Spinal cord (tissue), 10 donors: ENCODE measurements at places on chromosomes 3 and 15. TPM values are rescaled to one million over a fixed set of nuclear protein-coding genes. Genes with fewer than 3 reads are reported as not detected.
A peak's percentile ranks its signal among the peaks of the same experiment; 100 is the strongest.

The EXD1 gene
- not detected for total RNA-seq

The TEX9 gene
- 22.4 TPM for total RNA-seq

The CLDN11 gene
- 328 TPM for total RNA-seq

The RBP2 gene
- not detected for total RNA-seq

The GPR149 gene
- 12.7 TPM for total RNA-seq

The STX19 gene
- total RNA-seq = 0.20 TPM

The PPARG gene
- 3.9 TPM for total RNA-seq

The PCOLCE2 gene
- total RNA-seq = 6.8 TPM

The EIF2A gene
- total RNA-seq = 85.0 TPM

The CCDC54 gene
- not detected for total RNA-seq

GRCh38 chr3:169923189-169923588 lies 11.8 kb downstream of the SAMD7 start:
- no peaks in the 10 kb centered on the region for H3K36me3 ChIP-seq
- H3K4me1 ChIP-seq = no peaks in the 10 kb centered on the region
- peak; percentile 37 for DNase-seq
- H3K4me3 ChIP-seq = no peak overlapping the region

DNA sequence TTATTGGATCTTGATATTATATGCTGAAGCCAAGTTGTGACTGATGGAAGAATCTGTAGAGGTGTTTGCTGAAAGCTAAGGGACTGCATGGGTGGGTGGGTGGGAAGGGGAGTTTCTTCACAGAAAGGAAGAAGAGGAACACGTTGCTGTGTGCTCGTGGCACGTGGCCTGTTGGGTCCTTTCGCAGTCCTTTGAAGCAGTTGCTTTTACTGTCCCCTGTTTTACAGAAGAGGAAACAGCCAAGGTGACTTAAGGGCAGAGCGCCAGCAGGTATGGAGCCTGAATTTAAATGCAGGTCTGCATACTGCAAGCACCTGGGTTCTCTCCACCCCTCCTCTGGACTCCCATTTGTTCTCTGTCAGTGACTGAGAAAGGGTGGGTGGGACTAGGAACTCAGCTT lies 59.4 kb upstream of the PRR23C start:
- no peak for DNase-seq
- no peak overlapping the region for H3K27ac ChIP-seq
- no peak overlapping the region for H3K4me3 ChIP-seq
- no peaks in the 10 kb centered on the region for H3K27me3 ChIP-seq
- no peaks in the 10 kb centered on the region for H3K36me3 ChIP-seq

DNA sequence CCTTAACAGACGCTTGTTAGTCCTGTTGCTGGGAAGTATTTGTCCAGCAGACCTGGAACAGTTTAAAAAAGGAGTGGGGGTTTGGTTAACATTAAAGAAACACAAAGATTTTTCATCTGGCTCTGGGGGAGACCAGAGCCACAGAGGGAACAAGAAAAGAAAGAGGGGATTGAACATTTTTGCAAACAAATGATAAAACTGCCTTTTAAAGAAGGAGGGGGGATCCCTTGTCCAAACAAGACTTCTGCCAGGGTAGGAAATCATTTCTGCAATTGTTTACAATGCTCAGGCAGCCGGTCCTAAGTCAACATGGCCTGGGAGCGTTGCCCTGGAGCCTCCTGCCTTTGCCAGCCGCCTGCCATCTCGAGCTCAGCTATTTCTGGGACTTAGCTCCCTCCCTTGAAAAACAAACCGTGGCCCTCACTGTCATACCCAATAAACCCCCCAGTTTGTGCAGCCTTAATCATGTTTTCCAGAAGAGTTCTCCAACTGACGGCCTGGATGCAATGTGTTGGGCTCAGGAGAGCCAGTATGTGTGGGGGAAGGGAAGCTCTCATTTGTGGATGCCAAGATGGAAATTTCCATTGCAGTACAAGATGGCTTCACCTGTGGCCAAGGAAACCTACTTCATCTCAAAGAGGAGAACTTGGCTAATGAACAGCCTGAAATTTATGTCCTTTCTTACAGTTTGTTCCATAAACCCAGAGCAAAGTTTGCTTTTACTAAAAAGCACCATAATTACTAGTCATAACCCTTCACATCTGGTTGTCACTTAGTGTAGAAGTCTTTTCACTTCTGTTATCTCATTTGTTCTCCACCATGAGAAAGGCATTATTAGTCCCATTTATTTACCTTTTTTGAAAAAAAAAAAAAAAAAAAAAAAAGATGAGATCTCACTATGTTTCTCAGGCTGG lies 75.9 kb upstream of the RNU6-1 start:
- H3K27me3 ChIP-seq = no peaks in the 10 kb centered on the region
- H3K27ac ChIP-seq = peak overlapping the region; percentile 91
- H3K4me3 ChIP-seq = no peak overlapping the region
- H3K4me1 ChIP-seq = peaks cover 17% of the 10 kb centered on the region
- H3K36me3 ChIP-seq = no peaks in the 10 kb centered on the region

- no peaks in the 10 kb centered on the region for H3K27me3 ChIP-seq
- DNase-seq = peak; percentile 93
- no peaks in the 10 kb centered on the region for H3K36me3 ChIP-seq
- no peak overlapping the region for H3K27ac ChIP-seq
- no peaks in the 10 kb centered on the region for H3K4me1 ChIP-seq
Observed at GRCh38 chr3:59212128-59212779, 162.4 kb upstream of the CFAP20DC start.

DNA sequence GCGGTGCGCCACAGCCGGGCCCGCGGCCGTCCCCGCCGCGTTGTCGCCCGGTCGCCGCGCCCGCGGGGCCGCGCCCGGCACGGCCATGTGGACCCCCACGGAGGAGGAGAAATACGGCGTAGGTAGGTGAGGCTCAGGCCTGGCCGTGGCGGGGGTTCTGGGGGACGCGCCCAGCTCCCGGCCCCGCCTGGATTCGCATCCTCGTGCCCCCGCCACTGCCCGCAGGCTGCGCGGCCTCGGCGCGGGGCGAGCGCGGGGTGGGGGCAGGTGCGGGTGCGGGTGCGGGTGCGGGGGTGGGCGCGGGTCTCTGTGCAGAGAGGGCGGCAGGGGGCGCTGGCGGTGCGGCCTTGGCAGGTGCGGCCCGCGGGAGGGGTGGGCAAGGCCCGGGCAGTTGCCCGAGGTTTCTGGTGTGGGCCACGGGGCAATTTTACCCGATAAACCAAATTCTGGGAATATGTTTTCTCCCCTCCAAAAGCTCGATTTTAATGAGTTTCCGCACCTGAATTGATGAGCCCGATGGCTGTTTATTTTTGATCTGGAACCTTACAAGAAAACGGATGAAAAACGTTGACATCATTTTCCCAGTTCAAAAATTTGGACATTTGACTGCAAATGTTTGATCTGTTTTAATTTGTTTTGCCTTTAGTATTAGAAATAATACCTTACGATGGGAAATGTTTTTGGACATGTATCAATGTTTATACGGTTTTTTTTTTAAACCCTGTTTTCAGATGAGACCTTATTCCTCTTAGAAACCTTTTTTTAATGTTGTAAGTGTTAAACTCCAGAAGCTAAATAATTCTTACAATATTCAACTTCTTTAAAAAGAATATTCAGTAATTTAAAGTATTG lies 678 bp downstream of the DOCK3 start:
- H3K36me3 ChIP-seq = no peaks in the 10 kb centered on the region
- DNase-seq = no peak
- peaks cover 6% of the 10 kb centered on the region for H3K4me1 ChIP-seq
- H3K4me3 ChIP-seq = peak overlapping the region; percentile 36

DNA sequence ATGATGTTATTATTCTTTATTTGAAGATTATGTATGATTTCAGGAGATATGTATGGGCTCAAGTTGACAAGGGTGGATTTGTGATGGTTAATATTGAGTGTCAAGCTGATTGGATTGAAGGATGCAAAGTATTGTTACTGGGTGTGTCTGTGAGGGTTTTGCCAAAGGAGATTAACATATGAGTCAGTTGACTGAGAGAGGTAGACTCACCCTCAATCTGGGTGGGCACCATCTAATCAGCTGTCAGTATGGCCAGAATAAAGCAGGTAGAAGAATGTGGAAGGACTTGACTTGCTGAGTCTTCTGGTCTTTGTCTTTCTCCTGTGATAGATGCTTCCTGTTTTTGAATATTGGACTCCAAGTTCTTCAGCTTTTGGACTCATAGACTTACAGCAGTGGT lies 973.7 kb downstream of the MCTP2 start:
- no peaks in the 10 kb centered on the region for H3K4me1 ChIP-seq
- H3K27ac ChIP-seq = no peak overlapping the region
- no peaks in the 10 kb centered on the region for H3K27me3 ChIP-seq

GRCh38 chr15:69225355-69226022 lies 65.1 kb downstream of the GLCE start:
- no peaks in the 10 kb centered on the region for H3K4me1 ChIP-seq
- no peak overlapping the region for H3K27ac ChIP-seq
- no peaks in the 10 kb centered on the region for H3K27me3 ChIP-seq
- no peaks in the 10 kb centered on the region for H3K36me3 ChIP-seq
- DNase-seq = no peak
- no peak overlapping the region for H3K4me3 ChIP-seq

- H3K27me3 ChIP-seq = no peaks in the 10 kb centered on the region
- no peaks in the 10 kb centered on the region for H3K36me3 ChIP-seq
- no peak overlapping the region for H3K27ac ChIP-seq
- H3K4me3 ChIP-seq = no peak overlapping the region
- no peaks in the 10 kb centered on the region for H3K4me1 ChIP-seq
Observed at GRCh38 chr3:174094669-174095068, 697.1 kb downstream of the NLGN1 start.

DNA sequence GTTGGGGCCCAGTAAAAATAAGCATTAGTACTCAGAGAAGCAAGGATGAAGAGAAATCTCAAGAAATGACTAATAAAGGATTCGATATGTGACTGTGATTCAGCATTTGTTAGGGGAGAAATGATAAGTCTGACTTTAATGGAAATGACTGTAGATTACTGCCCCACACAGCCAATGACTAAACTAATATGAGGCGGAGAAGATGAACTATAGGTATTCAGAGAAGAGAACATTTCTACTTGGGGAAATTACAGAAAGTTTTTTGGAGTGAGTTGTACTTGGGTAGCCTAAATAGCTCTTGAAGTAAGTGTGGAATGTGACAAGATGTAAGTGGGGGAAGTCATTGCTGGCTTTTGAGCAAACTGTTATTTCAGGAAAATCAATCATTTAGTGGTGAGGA lies 380.0 kb downstream of the PDCD6IP start:
- H3K36me3 ChIP-seq = no peaks in the 10 kb centered on the region
- DNase-seq = no peak
- no peaks in the 10 kb centered on the region for H3K27me3 ChIP-seq
- H3K4me1 ChIP-seq = no peaks in the 10 kb centered on the region

DNA sequence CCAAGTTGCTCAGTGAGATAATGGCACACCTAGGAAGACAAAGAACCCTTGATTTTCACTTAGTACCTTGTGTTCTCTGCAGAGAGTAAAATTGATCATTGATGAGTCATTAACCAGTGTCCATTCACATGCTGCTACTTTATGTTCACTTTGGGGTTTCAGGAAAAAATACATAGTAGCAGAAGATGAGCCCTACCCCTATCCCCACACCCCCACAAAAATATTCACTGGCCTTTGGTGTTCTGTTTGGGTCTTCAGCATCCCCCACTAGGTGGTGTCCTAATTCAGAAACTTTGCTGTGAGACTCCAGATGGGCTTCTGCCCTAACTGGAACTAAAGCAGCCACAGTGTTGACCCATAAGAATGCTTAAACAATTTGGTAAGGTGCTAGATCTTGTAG lies 178.8 kb downstream of the KLHL25 start:
- no peak overlapping the region for H3K4me3 ChIP-seq
- no peaks in the 10 kb centered on the region for H3K36me3 ChIP-seq
- H3K27me3 ChIP-seq = no peaks in the 10 kb centered on the region
- no peak overlapping the region for H3K27ac ChIP-seq
- H3K4me1 ChIP-seq = peaks cover 6% of the 10 kb centered on the region

DNA sequence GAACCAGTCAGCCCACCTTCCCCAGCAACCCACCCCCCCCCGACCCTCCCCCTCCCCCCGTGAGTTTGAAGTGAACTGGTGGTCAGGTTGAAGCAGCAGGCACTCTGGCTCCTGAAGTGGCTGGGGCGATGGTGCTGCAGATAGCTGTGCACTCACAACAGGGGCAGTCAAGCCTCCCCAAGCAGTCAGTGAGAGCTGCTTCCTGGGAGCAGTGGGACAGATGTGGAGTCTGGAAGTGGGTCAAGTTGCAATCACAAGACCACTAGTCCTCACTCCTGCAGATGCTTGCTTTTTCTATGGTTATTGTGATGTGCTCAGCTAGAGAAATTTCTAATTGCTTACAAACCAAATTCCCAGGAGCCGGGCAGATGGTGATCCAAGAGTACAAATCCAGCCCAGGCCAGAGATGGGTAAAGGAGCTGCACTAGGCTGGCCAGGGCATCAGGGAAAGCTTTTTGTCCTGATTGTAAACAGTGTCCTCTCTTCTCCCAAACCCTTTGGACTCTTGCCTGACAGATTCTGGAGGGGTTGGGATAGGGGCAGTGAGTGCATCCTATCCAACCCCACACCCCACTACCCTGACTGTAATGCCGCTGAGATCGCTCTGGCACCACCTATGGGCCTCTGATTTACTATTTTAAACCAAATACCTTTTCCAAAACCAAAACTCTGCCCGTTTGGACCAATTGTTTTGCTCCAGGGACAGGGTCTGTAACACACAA lies 9.8 kb upstream of the CLPX start:
- H3K4me1 ChIP-seq = peaks cover 7% of the 10 kb centered on the region
- H3K27ac ChIP-seq = no peak overlapping the region
- no peak overlapping the region for H3K4me3 ChIP-seq
- DNase-seq = no peak

- H3K27ac ChIP-seq = no peak overlapping the region
- H3K4me1 ChIP-seq = no peaks in the 10 kb centered on the region
- H3K27me3 ChIP-seq = no peaks in the 10 kb centered on the region
Observed at GRCh38 chr3:189947068-189947467, 173.6 kb downstream of the P3H2 start.

GRCh38 chr3:160999274-160999673 lies 105.9 kb downstream of the B3GALNT1 start:
- H3K4me3 ChIP-seq = no peak overlapping the region
- H3K36me3 ChIP-seq = no peaks in the 10 kb centered on the region

GRCh38 chr3:13092621-13093617 lies 19.7 kb upstream of the IQSEC1 start:
- DNase-seq = no peak
- no peaks in the 10 kb centered on the region for H3K36me3 ChIP-seq
- no peaks in the 10 kb centered on the region for H3K27me3 ChIP-seq
- no peak overlapping the region for H3K4me3 ChIP-seq
